ENCODE measurements at places on chromosomes 16 and 17.

DNA sequence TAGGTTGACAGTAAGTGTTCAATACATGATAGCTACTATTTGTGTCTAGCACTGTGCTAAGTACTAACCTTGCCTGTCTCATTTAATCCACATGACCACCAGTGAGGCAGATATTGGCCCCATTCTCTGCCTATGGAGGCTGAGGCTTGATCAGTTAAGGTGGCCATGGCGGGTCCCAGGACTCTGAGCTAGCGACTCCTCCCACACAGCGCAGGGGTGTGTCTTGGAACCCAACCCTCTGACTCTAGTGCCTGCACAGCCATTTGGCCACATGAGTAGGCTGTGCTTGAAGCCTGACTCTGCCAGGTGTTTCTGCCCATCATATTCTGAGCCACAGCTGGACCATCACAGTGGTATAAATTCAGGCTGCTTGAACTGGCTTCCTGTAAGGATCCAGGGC lies 6.4 kb downstream of the NHERF1 start:
- no peak for DNase-seq

DNA sequence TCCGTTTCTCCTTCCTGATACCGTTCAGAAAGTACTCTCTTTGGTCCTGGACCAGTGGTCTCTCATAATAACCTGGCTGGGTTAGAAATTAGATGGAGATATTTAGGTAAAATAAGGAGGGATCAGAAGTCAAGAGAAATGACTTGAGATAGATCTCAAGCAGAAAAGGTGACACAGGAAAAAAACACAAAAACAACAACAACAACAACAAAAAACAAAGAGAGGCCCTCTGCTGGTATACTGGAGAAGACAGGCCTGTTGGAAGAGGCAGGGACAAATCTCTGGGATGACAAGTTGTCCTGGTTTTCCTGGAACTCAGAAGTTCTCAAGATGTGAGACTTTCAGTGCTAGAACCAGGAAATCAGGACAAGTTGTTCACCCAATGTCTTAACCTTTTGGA lies 430.5 kb downstream of the SHISA9 start:
- no peak for DNase-seq

GRCh38 chr16:77113835-77114234 lies 77.2 kb upstream of the MON1B start:
- DNase-seq: no peak

DNA sequence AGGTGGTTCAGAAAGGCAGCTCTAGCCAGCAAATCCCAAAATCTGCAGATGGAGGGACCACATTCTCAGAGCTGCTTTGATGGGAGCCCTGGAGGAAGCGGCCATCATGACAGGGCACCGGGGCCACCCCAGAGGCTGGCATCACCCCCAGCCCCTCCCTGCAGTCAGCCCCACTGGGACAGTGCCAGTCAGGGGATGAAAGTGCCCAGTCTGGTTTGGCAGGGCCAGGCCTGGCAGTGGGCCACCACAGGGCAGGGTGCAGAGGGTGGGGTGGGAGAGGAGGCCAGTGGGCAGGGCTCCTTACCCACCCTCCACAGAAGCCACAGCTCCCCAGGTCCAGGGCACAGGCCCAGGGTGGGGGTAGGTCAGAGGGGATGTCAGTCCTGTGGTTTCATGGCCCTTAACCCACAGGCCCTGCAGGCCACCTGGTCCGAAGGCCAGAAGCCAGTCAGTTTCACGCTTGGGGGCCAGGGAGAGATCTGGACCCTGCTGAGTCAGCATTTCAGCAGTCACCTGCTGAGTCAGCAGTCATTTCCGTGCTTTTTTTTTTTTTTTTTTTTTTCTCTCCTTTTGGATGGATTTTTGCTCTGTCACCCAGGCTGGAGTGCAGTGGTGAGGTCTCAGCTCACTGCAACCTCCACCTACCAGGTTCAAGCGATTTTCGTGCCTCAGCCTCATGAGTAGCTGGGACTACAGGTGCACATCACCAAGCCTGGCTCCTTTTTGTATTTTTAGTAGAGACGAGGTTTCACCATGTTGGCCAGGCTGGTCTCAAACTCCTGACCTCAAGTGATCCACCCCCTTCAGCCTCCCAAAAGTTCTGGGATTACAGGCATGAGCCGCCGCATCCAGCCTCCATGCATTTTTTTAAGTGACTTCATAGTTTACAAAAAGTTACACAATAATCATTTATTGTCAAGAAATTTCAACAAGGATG lies 10.4 kb downstream of the SLC25A10 start:
- no peak for DNase-seq

DNA sequence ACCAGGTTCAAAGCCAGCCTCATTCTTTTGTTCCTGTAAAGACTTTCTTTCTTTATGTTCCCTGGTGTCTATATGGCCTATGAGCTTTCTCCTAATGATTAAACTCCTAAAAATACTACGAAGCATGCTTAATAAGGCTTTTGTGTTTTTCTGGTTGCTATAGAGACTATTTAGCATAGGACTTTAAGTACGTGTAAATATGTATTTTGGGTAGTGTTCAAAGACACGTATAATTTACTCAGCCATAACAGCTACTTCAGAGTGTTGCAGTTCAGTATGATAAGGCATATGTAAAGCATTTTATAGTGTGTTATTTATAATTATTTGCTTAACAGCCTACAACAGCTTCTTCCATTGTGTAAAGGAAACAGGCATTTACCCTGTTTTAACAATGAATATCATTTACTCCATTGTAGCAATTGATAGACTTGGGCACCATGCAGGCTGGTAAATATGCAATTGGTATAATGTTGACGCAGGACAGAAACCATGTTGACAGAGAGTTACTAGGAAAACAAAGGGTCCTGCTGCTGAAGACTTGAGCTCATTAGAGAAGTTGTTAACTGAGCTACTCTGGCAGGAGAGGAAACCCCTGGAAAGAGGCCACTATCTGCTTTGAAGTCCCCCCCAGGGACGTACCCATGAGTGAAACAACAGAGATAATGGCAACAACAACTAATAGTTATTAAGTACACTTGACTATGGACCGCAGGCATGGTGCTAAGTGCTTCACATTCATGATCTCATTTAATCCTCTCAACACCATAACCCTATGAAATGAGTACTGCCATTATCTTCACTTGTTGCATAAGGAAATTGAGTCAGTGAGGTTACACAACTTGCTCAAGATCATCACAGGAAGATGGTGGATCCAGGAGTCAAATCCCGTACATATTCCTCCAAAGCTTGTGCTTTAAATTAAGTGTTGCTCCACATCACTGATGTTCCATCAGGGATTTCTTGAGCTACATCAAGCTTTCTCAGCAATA lies 342.2 kb upstream of the DYNLRB2 start:
- DNase-seq: no peak

GRCh38 chr17:5915337-5915736 lies 154.8 kb upstream of the WSCD1 start:
- no peak for DNase-seq

DNA sequence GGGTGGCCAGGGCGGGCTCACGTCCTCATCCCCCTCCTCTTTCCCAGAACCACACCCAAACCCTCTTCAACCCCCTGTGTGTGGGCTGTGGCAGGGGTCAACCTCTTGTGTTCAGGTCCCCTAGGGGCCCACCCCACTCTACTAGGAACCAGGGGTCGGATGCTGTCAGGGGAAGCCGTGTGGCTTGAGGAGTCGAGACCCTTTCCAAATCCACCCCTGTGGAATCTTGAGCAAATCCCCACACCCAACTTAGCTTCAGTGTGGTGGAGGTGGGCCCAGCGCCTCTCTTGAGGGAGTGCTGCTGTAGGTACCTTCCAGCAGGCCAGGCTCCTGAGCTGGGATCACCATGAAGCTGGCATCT lies 121.5 kb downstream of the MRM1 start:
- DNase-seq: no peak

- DNase-seq: no peak
Measured at GRCh38 chr17:63832455-63832854, 5.0 kb upstream of the FTSJ3 start.

- DNase-seq: no peak
Measured at GRCh38 chr17:2194889-2195335, 108.7 kb downstream of the SMG6 start.

DNA sequence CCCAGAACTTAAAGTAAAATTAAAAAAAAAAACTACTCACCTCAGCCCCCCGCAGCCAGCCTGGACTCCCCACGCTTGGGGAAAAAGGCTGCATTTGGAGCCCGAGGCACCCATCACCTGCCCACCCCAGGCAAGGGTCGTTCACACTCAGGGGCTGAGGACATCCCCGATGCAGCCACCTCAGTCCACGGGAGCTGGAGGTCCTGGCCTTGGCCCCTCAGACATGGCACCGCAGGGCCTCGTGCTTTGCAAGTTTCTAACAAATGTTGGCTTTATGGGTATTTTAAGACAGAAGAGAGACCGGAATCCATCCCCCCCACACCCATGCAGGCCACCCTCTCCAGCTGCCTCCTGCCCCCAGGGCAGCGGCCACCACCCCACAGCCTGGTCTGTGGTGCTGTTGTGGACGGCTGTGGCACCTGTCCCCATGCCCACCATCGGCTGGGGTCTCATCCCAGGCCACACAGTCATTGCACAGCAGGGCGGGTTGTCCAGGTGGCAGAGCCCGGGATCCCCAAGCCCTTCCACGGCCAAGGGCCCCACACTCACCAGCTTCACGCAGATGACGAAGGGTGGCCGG lies 116.4 kb upstream of the ZNF750 start:
- no peak for DNase-seq

DNA sequence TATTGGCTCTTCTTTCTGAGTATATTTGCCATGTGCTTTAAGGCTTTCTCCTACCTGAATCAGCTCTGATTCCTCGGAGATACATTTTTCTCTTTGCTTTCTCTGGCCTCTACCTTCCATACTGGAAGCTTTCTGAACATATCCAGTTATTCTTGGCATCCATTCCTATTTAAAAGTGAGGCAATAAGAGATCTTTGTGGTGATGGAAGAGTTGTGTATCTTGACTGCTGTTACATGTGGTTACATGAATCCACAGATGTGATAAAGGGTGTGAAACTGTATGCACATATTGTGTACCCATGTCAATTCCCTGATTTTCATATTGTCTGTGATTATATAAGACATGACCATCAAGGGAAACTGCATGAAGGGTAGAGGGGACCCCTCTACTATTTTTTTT lies 24.4 kb downstream of the UBE2O start:
- no peak for DNase-seq

DNA sequence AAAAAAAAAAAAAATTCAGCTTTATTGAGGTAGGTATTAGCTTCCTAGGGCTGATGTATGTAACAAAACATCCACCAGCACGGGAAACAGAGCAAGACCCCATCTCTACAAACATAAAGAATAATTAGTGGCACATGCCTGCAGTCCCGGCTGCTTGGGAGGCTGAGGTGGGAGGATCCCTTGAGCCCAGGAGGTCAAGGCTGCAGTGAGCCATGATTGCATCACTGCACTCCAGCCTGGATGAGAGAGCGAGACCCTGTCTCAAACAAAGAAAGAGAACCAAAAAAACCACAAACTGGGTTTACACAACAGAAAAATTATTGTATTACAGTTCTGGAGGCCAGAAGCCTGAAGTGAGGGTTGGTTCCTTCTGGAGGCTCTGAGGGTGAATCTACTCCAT lies 4.0 kb upstream of the MMP25 start:
- DNase-seq: no peak

- DNase-seq: peak; percentile 43
Measured at GRCh38 chr16:9761870-9762269, 420.4 kb downstream of the GRIN2A start.

- DNase-seq: no peak
Measured at GRCh38 chr17:46925185-46925868, 2.4 kb downstream of the GOSR2 start.
